Lung (tissue), 17 donors: ENCODE measurements at places on chromosomes 16 and 17. TPM values are rescaled to one million over a fixed set of nuclear protein-coding genes. Genes with fewer than 3 reads are reported as not detected.

DNA sequence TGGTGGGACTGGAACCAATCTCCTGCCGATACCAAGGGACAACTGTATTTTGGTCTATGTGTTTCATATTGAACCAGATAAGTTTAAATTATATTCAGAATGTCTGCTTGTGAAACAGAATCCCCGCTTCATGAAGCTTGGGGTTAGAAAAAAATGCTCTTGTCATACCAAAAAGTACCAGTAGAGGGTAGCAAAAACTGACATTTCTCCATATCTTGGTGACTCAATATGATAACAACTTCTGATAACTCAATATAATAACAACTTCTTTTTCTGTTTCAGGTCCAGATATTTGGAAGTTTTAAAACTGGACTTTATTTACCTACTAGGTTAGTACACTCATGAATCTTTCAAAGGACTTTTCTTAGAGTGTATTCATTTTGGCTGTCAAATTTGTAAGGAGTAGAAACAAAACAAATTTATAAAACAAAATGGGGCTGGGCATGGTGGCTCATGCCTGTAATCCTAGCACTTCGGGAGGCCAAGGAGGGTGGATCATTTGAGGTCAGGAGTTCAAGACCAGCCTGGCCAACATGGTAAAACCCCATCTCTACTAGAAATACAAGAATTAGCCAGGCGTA, 52.3 kb upstream of the ADCY7 start:
- peak; percentile 78 for DNase-seq
- H3K27me3 ChIP-seq = no peaks in the 10 kb centered on the region
- H3K4me3 ChIP-seq = no peak overlapping the region
- H3K36me3 ChIP-seq = peaks cover 12% of the 10 kb centered on the region
- H3K4me1 ChIP-seq = peaks cover 6% of the 10 kb centered on the region

GRCh38 chr17:39953471-39953888, 9.3 kb upstream of the GSDMA start:
- peak overlapping the region; percentile 5 for H3K4me3 ChIP-seq
- peaks cover 18% of the 10 kb centered on the region for H3K4me1 ChIP-seq
- no peak for DNase-seq

CHST4 gene
- 0.43 TPM for total RNA-seq

GLTPD2 gene
- total RNA-seq = not detected

- peaks cover 6% of the 10 kb centered on the region for H3K4me1 ChIP-seq
- no peak overlapping the region for H3K4me3 ChIP-seq
- H3K27me3 ChIP-seq = no peaks in the 10 kb centered on the region
Measured at GRCh38 chr17:71970312-71970711, 150.5 kb upstream of the SOX9 start.

DNA sequence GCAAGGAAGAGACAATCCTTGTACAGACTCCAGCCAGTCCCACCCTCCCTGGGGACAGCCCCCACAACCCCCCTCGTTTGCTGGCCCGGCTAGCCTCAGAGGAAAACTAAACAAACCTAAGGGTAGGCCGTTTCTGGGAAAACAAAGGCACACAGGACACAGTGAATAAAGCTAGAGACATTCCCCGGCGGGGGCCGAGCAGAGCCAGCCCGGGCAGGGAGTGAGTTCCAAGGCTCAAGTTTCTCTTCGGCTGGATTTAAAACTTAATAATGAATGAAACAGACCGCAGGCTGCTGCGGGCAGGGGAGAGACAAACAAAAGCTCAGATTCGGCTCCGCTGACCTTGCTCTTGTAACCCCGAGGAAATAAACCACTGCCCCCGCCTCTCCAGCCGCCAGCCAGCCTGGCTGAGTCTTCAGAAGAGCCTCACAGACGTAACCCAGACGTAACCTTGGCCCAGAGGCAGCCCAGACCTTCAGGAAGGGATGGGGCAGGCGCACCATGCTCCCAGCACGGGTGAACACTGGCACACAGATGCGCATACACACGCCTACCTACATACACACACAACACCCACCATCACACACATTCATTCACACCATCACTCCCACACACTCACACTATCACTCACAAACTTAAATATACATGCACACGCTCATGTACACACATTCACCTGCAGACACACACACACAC, 216.0 kb downstream of the ZNF423 start:
- DNase-seq = peak; percentile 90
- peak overlapping the region; percentile 72 for H3K27ac ChIP-seq
- H3K4me1 ChIP-seq = peaks cover 60% of the 10 kb centered on the region

GPR142 gene
- not detected for total RNA-seq

- H3K27ac ChIP-seq = peak overlapping the region; percentile 78
- H3K36me3 ChIP-seq = peaks cover 33% of the 10 kb centered on the region
- H3K4me3 ChIP-seq = peak overlapping the region; percentile 64
- H3K27me3 ChIP-seq = no peaks in the 10 kb centered on the region
- DNase-seq = peak; percentile 44
Measured at GRCh38 chr17:50147841-50148225, 2.6 kb downstream of the PPP1R9B start.

TMEM88 gene
- 11.2 TPM for total RNA-seq

TNFRSF17 gene
- total RNA-seq = 1.5 TPM

DNA sequence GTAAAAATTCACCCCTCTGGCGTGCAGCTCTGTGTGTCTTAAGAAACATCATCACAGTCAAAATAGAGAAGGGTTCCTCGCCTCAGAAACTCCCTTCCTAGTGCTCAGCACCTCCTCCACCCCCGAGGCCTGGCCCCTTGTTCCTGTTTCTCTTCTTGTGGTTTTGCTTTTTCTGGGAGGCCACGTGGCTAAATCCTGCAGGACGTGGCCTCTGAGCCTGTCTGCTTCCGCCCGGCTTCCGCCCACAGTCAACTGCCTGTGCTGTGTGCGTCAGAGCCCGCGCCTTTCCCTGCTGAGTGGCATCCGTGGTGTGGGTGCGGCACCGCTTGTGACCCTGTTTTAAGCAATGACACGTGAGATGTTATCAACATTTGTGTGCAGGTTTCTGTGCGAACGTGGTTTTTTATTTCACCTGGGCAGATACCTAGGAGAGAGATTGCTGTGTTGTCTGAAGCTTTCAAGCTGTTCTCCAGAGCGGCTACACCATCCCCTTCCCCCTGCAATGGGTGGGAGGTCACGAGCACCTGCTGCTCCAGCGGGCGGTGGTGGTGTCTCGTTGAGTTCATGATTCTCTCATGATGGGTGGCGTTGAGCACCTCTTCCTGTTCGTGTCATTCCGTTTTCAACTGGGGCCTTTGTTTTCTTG, 21.7 kb downstream of the ACSF3 start:
- no peak overlapping the region for H3K27ac ChIP-seq
- peaks cover 3% of the 10 kb centered on the region for H3K4me1 ChIP-seq
- H3K36me3 ChIP-seq = peaks cover 24% of the 10 kb centered on the region
- DNase-seq = peak; percentile 24
- no peaks in the 10 kb centered on the region for H3K27me3 ChIP-seq

GRCh38 chr17:74604761-74605160, 12.7 kb upstream of the CD300LD start:
- DNase-seq = no peak
- H3K36me3 ChIP-seq = no peaks in the 10 kb centered on the region
- H3K27ac ChIP-seq = no peak overlapping the region
- no peaks in the 10 kb centered on the region for H3K4me1 ChIP-seq
- H3K4me3 ChIP-seq = no peak overlapping the region

C16orf54 gene
- total RNA-seq = 9.1 TPM

DPEP1 gene
- 8.9 TPM for total RNA-seq

CALB2 gene
- 0.68 TPM for total RNA-seq

DNA sequence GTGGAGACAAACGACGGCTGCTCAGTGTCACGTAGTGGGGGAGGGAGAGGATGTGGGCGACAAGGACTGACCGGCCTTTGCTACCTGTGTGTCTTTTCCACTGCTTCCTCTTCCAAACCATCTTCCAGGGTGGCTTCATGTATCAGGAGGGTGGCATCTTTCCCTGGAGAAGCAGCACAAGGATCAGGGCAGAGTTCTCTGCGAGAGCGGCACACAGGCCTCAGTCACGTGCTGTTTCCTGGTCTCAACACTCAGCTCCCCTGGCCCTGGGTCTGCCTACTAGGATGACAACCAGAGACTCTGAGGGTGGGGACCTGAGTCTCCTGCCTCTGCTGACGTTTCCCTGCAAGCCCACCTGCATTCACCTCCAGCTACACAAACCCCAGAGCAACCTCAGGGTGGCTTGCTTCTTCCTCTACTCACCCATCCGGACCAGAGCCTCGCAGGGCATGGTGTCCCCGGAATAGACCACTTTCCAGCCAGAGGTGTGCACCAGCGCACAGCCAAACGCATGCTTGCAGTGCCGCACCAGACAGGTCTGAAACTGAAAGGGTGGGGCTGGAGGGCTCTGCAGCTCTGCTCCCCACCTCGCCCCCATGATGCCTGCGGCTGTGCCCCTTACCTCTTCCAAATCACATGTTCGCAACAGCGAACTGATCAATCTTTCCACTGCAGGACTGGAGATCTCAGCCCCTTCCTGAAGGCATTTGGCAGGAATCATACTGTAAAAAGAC, 23.3 kb downstream of the ELAC2 start:
- H3K27ac ChIP-seq = no peak overlapping the region
- no peak for DNase-seq
- H3K27me3 ChIP-seq = no peaks in the 10 kb centered on the region
- no peaks in the 10 kb centered on the region for H3K4me1 ChIP-seq
- peaks cover 43% of the 10 kb centered on the region for H3K36me3 ChIP-seq

DNA sequence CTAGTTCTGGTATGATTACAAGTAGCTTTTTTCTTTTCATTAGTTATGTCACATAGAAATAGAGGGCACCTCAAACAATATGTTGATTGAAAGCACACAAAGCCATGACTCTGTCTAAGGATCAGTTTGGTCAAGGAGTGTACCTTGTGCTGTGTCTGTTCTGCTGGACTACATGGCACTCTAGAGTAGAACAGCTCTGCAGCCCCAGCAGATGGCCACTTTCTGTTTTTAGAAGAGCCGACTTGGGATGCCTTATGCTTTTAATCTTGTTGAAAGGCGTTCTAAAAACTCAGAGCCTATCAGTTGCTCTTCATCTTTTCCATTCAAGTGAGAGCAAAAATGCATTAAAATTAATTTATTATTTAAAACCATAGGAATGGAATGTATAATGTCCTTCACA, 49.3 kb upstream of the CA10 start:
- no peak overlapping the region for H3K4me3 ChIP-seq
- H3K36me3 ChIP-seq = no peaks in the 10 kb centered on the region
- no peak overlapping the region for H3K27ac ChIP-seq
- no peaks in the 10 kb centered on the region for H3K4me1 ChIP-seq
- no peak for DNase-seq

DNA sequence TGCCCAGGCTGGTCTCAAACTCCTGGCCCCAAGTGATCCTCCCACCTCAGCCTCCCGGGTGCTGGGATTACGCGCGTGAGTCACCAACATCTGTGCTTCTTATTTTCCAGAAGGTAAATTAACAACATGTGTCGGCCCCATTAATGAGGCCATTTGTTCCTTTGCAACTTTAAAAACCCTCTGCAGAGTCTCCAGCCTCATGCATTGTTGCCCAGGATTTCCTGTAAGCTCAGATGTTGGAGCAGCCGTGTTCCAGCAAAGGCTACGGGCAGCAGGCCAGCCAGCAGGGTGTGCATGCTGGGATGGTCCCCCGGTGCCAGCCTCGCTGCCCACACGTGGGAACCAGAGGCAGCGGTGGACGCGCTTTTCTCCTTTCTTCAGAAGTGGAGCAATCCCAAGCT, 19.1 kb upstream of the HEXD start:
- no peak overlapping the region for H3K27ac ChIP-seq
- peaks cover 19% of the 10 kb centered on the region for H3K36me3 ChIP-seq
- no peaks in the 10 kb centered on the region for H3K4me1 ChIP-seq
- no peaks in the 10 kb centered on the region for H3K27me3 ChIP-seq
- DNase-seq = no peak
- H3K4me3 ChIP-seq = no peak overlapping the region

KRT33B gene
- total RNA-seq = not detected

GRCh38 chr16:49598383-49599170, 225.0 kb downstream of the C16orf78 start:
- DNase-seq = no peak
- H3K4me1 ChIP-seq = peaks cover 7% of the 10 kb centered on the region
- H3K27ac ChIP-seq = no peak overlapping the region

DNA sequence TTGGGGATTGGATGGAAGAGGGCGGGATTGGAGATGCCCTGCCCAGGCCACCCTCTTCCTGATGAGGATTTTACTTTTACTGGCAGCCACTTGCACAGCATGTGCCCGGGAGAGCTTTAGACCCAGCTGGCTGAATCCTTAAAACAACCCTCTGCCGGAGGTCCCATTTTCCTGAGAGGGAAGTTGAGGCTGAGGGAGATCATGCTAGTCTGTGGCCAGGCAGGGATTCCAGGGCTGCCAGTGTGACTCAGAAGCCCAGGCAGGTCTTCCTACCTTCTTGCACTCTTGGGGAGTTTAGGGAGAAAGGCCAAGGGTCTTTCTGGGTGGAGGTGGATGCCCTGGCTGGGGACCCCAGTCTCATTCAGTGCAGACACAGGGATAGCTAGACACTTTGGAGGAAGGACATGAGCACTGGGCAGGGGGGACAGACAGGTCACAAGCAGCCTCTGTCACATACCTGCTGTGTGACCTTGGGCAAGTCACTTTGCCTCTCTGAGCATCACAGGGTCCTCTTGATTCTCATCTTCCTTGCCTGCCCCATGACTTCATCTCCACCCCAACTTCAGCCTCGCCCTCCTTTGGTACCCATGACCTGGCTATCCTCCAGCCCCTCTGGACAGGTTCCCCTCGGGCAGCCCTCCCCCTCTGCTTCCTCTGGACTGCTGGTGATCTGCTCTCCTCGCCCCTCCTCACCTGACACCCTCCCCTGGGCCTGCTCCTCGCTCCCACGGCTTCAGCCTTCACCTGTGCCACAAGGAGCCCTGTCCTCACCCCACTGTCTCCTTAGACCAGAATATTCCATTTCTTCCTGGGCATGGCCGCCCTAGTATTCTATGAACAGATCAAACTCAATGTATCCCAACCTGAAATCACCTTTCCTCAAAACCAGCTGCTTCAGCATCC, 11.3 kb upstream of the DCAF7 start:
- H3K4me3 ChIP-seq = no peak overlapping the region
- no peak overlapping the region for H3K27ac ChIP-seq
- H3K4me1 ChIP-seq = no peaks in the 10 kb centered on the region
- no peaks in the 10 kb centered on the region for H3K36me3 ChIP-seq
- DNase-seq = no peak

DNA sequence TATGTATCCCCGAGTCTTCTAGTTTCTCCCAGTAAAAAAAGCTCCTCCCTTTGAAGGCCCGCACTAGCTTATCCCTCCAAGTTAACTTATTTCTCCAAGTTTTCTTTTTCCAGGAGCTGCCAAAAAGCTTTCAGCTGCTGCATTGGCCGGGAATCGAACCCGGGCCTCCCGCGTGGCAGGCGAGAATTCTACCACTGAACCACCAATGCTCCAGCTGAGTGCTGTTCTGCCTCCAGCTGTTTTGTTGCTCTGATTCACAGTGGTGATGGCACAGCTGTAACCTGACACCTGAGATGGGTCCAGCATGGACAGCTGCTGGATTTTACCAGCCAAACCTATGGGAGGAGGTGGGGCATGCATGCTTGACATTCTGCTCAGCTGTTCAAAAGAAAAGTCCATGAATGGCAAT, 22.1 kb downstream of the VAC14 start:
- DNase-seq = peak; percentile 92
- H3K27ac ChIP-seq = no peak overlapping the region
- no peak overlapping the region for H3K4me3 ChIP-seq
- no peaks in the 10 kb centered on the region for H3K27me3 ChIP-seq
